CD8-positive, alpha-beta T cell (primary cell): ENCODE measurements at places on chromosomes 13 and 19.

DNA sequence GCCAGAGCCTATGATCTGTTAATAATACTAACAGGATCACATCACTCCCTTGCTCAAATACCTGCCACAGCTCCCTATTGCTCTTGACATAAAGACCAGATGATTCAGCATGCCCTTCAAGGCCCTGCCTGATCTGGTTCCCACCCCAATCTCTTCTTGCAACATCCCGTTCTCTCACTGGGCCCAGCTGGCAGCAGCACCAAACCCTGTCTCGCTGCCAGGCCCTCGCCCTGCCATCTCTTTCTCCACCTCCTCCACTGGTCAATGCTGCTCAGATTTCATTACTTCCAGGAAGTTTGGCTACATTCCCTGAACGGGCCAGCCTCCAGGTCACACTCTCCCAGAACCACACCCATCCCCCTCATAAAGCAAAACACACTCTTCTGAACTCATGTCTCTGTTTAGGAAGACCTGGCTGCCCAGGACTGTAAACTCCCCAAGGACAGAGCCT lies 8.6 kb upstream of the BCAT2 start:
- DNase-seq = no peak

GRCh38 chr13:44176173-44176572 lies 197.5 kb upstream of the SERP2 start:
- DNase-seq = no peak

- DNase-seq = peak; percentile 26
These were observed 703 bp upstream of the PTH2 start for GRCh38 chr19:49423985-49424303.

- DNase-seq = no peak
These were observed 3.5 kb downstream of the GAMT start for GRCh38 chr19:1397838-1398237.

DNA sequence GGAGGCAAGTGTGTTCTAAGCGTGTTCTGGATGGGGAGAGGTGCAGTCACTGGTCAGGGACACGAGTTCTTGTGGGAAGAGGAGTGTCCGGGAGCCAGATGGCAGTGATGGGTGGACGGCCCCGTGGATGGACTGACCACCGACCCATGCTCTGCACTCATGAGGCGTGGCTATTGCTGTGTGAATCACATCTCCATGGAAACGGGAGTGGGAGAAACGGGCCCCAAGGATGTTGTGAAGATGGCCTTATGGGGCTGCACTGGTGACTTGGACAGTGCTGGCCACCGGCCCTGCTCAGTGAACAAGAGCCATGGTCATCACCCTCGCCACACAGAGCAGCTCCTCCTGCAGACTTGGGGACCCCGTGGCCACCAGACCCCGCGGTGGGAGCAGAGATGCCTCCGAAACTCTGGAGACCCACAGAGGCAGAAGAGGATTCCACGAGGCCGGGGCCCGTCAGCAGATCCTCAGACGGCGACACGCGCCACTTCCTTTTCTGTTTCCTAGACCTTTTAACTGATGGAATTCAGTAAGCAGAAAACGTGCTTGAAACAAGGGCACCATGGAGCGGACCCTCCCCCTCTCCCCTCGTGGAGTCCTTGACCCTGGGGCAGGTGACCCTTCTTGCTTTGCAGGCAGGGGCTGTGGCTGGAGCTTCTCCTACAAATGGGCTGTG lies 47.5 kb downstream of the GAS6 start:
- DNase-seq = no peak

DNA sequence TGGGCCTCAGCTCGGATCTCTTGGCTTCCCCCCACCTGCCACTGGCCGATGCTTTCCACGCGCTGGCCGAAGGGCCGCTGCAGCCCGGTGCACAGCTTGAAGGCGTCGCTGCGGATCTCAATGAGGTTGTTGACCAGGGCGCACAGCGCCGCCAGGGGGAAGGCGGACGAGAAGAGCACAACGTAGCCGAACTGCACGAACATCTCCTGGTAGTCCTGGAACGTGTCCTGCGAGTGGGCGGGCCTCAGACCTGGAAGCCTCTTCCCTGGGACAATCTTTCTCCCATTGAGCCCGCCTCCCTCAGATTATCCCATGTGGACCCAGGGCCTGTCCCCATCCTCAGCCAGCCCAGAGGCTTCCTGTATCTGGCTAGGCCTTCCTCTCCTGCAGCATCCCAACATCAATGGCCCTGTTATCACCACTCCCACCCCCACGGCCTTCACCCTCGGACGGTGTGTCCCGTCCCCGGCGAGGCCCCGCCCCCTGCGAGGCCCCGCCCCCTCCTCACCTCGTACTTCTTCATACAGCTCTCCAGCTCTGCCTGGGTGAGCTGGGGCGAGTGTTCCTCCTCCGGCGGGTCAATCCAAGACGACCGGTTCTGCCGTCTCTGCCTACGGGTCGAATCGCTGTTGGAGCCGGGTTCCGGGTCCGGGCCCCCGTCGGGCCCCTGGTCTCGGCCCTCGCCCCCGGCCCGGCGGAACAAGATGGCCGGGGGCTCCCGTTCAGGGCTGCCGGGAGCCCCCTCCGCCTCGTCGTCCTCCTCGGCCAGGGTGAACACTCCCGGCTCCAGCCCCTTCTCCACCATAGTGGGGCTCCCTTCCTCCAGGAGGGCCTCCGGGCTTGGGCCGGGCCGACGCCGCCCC lies 6.8 kb downstream of the ANO8 start:
- DNase-seq = peak; percentile 75

DNA sequence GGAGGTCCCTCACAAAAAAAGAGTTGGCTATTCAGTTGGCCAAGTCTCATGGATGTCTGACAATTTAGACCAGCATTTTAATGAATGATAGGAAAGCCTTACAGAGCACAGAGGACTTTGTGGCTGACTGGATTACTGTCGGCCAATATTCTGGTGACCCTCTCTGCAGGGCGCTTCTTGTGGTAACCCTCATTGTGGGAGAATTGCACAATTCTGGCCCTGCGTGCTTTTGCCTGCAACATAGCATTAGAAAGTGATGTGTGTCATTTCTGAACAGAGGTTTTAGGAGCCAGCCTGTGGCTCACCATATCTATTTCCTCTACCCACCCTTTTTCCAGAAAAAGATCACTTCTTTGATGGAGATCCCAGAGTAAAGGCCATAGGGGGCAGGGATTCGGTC lies 71.4 kb downstream of the EFNB2 start:
- DNase-seq = no peak

GRCh38 chr19:51780270-51780669 lies 14.7 kb upstream of the FPR3 start:
- DNase-seq = no peak

DNA sequence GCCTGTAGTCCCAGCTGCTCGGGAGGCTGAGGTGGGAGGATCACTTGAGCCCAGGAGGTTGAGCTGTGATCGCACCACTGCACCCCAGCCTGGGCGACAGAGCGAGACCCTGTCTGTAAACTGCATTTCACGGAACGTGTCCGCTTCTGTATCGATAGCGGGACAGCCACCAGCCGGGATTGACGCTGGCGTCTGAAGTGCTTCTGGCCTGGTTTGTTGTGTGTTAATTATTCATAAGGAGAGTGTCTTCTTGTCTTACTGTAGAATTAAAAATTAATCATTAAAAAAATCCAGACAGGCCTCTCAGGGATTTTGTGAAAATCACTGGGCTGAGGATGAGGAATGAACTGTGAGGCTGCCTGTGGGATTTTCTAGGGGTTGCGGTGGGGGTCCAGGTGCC lies 16.2 kb upstream of the MISP start:
- DNase-seq = no peak

DNA sequence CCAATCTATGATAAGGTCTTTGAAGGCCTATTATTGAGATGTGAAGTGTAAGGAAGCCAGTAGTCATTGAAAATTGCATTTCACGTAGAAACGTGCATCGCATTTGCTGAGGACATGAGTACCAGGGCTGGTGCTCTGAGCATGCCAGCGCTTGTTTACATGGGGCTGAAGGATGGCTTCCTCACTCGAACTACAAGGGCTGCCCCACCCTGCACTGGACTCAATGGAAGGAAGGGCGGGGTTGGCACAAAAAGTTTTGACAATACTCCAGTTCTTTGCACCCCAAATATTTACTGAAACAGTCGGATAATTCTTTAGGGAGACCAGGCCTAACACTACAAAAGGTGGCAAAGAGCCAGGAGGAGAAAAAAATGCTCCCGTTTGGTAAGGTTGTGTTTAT lies 28.9 kb upstream of the MED4 start:
- DNase-seq = no peak

DNA sequence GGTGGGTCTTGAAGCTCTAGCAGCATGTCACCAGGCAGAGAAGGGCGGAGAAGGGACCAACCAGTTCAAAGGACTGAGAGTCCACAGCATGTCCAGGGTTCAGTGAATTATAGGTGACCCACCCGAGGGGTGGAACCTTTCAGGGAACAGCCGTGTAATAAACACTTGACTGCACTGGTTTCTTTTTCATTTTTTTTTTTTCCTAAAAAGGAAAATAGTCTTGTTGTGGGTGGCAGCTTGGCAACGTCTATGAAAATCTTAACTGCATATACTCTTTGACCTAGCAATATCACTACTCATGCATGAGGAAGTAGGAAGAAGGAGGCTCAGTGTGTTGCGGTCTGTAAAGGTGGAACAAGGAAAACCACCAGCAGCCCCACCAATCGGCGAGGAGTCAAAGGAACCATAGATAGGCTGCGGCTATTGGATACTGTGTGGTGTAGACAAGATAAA lies 13.0 kb upstream of the MYH14 start:
- DNase-seq = no peak

DNA sequence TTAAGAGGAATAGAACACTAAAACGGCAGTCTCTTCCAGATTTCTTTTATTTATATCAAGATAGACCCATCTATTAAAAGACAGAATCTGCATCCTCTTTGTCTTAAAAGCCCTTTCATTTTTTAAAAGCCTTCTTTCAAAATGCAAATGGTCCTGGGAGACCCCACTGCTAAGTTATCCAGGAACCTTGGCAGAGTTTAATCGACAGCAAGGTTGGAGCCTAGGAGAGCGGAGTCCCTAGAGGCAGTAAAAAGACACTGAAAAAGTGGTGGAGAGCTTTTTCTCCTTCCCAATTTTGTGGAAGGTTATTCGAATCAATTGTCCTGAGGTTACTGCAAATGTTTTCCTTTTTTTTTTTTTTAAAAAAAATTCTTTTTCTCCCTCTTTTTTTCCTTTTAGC lies 294.7 kb downstream of the NALCN start:
- DNase-seq = no peak

- DNase-seq = peak; percentile 43
These were observed 15.4 kb upstream of the SBNO2 start for GRCh38 chr19:1189419-1189818.

DNA sequence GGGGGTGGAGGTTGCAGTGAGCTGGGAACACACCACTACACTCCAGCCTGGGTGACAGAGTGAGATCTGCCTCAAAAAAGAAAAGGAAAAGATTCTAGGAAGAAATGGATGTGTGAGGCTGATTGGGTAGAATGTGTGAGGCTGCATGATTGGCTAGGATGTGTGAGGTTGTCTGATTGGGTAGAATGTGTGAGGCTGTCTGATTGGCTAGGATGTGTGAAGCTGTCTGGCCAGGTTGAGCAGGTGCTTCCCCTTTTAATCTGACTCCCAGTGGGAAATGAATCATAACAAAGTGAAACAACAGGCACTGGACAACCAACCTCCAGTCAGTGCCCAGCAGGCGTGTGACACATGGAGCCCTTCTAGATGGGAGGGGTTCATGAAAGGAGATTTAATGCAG lies 14.7 kb downstream of the C13orf46 start:
- DNase-seq = no peak

GRCh38 chr19:662207-662961 lies 630 bp downstream of the RNF126 start:
- DNase-seq = peak; percentile 80

DNA sequence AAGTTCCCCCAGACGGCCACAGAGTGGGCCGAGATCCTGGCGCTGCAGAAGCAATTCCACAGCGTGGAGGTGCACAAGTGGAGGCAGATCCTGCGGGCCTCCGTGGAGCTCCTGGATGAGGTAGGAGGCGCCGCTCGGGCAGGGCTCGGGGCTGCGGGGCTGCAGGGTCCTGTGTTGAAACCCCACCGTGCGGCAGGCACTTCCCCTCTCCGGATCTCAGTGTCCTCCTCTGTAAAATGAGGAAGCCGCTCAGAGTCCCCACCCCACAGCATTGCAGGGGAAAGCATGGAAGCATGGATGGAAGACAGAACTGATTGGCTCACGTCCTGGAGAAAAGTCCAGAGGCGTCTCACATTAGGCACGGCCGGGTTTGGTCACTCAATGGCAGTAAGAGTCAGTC lies 6.8 kb upstream of the SCN1B start:
- no peak for DNase-seq

DNA sequence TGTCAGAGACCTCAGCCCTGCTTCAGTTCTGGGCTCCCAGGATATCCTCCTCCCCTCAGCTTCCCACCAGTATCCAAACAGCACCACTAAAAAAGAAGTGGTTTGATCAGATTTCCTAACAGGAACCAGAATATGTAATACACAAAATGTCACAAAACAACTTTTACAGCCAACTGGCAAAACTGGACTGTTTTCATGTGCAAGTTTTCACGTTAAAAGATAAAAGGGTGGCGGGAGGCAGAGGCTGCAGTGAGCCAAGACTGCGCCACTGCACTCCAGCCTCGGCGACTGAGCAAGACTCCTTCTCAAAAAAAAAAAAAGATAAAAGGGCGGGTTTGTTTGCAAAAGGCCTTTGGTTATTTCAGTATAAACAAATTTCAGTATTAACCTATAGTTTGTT lies 13.1 kb downstream of the PCID2 start:
- no peak for DNase-seq

DNA sequence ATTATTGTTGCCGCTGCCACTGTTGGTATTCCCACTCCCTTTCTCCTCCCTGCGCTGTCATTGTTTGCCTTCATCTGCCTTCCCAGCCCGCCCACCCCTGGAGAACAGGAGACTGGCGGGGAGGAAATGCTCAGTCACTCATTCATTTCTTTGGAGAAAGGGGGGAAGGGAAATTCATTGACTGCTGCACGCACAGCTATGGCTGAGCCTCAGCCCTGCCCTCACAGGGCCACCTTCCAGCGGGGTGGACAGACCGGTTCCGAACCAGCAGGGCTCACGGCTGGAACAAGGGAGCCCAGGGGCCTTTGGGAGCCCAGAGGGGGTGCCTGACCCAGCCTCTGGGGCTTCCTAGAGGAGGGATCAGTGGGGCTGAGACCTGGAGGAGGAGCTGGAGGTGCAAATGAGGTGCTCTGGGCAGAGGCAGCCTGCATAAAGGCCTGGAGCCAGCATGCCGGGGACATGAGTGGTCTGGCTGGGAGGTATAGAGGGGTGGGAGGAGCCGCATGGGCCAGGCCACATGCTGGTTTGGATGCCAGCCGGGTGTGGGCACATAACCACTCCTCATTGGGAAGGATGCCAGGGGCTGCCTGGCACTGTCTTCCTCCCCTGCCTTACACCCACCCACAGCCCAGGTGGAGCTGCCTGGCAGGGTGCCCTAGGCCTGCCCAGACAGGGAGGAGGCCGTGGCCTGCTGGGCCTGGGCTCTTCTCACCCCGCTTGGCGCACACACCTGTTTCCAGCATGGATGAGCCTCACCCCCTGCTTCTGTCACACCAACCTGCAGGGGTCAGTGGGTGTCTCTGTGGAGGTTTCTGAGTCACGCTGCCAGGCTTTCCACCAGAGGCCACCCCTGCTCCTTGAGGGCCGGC lies 26.8 kb downstream of the PPP5C start:
- no peak for DNase-seq
